ENCODE measurements at places on chromosomes 16 and 17. TPM values are rescaled to one million over a fixed set of nuclear protein-coding genes. Genes with fewer than 3 reads are reported as not detected.

SCIMP gene
- total RNA-seq, result 0.89 TPM

GRCh38 chr16:23508589-23509440 lies 1.5 kb downstream of the GGA2 start:
- peak; percentile 44 for DNase-seq
- no peaks in the 10 kb centered on the region for H3K27me3 ChIP-seq
- peak overlapping the region; percentile 56 for H3K4me3 ChIP-seq
- peaks cover 37% of the 10 kb centered on the region for H3K4me1 ChIP-seq
- peaks cover 5% of the 10 kb centered on the region for H3K36me3 ChIP-seq

DNA sequence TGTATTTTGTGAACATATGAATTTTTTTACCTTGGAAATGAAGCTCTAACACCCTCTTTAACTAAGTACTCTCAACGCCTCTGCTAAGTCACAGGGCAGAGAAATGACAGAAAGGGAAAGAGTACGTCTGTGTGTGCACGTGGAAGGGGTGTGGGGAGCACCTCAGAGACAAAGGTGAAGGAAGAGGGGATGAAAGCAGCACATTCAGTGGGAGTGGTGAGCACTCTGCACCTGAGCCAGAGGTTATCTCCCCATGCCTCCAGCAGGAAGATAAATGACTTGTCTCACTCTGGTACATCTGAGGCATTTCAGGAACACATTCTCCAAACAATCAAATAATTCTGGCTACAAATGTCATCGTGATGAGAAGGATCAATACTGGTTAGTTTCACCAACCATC lies 15.0 kb downstream of the GNA13 start:
- H3K27me3 ChIP-seq, result no peaks in the 10 kb centered on the region
- H3K4me1 ChIP-seq, result peaks cover 9% of the 10 kb centered on the region
- no peak for DNase-seq
- H3K27ac ChIP-seq, result no peak overlapping the region
- no peak overlapping the region for H3K4me3 ChIP-seq

CCL1 gene
- not detected for total RNA-seq

DNA sequence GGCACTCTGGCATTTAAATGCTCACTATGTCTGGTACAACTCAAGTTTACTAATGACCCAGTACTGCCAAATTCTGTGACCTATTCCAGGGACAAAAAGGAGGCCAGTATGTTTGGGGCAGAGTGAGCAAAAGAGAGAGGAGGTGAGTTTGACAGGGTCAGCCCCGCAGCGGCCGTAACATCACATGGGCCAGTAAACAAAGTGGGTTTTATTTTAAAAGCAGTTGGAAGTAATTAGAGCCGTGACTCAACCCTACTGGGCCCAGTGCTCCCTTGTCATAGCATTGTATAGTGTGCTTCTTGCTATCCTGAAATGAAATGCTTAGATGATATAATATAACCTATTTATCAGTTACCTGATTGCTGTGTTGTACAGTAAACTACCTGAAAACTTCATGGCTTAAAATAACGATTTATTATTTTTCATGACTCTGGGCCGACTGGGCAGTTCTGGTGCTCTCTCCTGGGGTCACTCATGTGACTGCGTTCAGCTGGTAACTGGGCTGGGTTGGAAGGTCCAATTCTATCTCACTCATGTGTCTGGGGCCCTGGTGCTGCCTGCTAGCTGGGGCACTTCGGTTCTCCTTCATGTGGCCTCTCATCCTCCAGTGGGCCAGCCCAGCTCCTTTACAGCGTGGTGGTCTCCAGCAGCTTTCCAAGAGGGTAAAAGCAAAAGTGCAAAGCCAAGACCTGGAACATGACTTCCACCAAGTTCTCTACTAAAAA lies 27.4 kb downstream of the IQCK start:
- H3K27me3 ChIP-seq, result no peaks in the 10 kb centered on the region
- no peak for DNase-seq
- no peaks in the 10 kb centered on the region for H3K36me3 ChIP-seq

DNA sequence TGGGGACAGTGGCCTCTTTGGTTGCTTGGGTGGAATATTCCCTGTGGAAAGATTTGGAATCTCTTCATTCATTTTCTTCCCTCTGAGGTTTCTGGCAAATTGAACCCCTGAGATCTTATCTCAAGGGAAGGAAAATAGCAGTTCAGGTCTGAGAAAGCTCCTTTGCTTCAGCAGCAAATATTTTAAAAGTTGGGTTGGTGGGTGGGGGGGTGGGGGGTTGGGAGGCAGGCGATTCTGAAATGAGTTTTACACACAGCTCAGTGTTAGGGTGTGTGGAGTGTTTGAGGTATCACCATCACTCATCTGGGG lies 6.8 kb downstream of the TBX2 start:
- H3K27me3 ChIP-seq, result peaks cover 97% of the 10 kb centered on the region
- H3K27ac ChIP-seq, result no peak overlapping the region
- H3K36me3 ChIP-seq, result peaks cover 7% of the 10 kb centered on the region
- no peak for DNase-seq

GRCh38 chr16:89166696-89167424 lies 4.7 kb upstream of the CDH15 start:
- H3K27me3 ChIP-seq, result peaks cover 28% of the 10 kb centered on the region
- DNase-seq, result no peak
- H3K4me3 ChIP-seq, result no peak overlapping the region
- H3K36me3 ChIP-seq, result no peaks in the 10 kb centered on the region

DNA sequence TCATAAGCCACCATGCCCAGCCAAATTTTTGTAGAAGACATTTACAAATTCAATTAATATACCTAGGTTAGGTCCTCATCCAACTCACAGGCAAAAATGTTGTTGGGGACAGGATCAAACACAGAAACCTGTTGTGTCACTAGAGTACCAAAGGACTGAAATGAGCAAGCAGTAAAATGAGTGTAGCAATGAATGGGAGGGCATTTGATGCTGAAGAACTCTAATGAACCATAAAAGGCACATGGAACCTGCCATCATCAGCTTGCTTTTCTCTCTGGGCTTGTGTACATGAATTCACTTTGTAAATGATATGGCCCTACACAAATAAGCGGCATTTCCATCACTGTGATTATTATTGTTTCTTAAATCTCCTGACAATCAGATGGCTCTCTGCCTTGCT lies 17.8 kb downstream of the USP31 start:
- peak overlapping the region; percentile 92 for H3K27ac ChIP-seq
- no peaks in the 10 kb centered on the region for H3K27me3 ChIP-seq
- H3K36me3 ChIP-seq, result no peaks in the 10 kb centered on the region
- H3K4me1 ChIP-seq, result peaks cover 19% of the 10 kb centered on the region
- no peak for DNase-seq

MYH13 gene
- 0.31 TPM for total RNA-seq

GRCh38 chr17:70099884-70100283 lies 24.9 kb downstream of the KCNJ16 start:
- H3K27me3 ChIP-seq, result no peaks in the 10 kb centered on the region
- no peaks in the 10 kb centered on the region for H3K4me1 ChIP-seq
- H3K27ac ChIP-seq, result peak overlapping the region; percentile 35
- DNase-seq, result peak; percentile 46

GRCh38 chr16:23966597-23967394 lies 131.0 kb downstream of the PRKCB start:
- H3K4me1 ChIP-seq, result no peaks in the 10 kb centered on the region
- H3K4me3 ChIP-seq, result no peak overlapping the region
- no peaks in the 10 kb centered on the region for H3K36me3 ChIP-seq
- no peak overlapping the region for H3K27ac ChIP-seq

GRCh38 chr17:83106913-83107655 lies 27.7 kb downstream of the METRNL start:
- peaks cover 66% of the 10 kb centered on the region for H3K4me1 ChIP-seq
- H3K4me3 ChIP-seq, result no peak overlapping the region
- H3K36me3 ChIP-seq, result no peaks in the 10 kb centered on the region
- peaks cover 14% of the 10 kb centered on the region for H3K27me3 ChIP-seq
- DNase-seq, result no peak

DNA sequence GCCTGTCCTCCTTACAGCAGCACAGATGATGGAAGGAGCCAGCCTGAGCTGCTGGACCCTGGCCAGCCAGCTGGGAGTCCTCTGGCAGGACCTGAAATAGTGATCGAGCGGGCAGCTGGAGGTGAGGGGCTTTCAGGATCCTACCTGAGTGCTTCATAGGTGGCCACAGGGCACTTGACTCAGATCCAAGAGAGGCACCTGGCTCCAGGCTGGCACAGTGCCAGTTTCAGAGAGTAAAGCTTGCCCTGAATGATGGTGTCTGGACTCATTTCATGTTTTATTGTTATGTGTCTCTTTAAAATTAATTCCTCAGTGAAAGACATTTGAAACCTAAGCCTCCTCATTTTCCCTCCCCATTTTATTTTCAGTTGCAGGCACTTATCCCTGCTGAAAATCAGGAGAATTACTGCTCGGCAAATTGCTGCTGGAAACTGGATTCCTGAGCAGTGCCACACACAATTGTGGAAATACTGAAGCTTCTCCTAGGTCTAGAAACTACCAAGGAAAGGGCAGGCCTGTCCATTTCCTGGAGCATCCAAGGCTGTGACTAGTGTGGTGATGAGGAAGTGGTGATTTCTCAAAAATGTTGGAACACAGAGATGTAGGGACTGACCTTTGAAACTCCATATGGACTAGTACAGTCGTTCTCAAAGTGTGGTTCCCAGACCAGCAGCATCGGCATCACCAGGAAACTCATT lies 16.1 kb upstream of the ADAMTS18 start:
- no peaks in the 10 kb centered on the region for H3K27me3 ChIP-seq
- H3K4me1 ChIP-seq, result no peaks in the 10 kb centered on the region
- H3K27ac ChIP-seq, result no peak overlapping the region

PPP1R1B gene
- total RNA-seq, result 1.7 TPM

OR3A2 gene
- 0.04 TPM for total RNA-seq

- DNase-seq, result no peak
- H3K36me3 ChIP-seq, result no peaks in the 10 kb centered on the region
- H3K4me3 ChIP-seq, result no peak overlapping the region
- H3K4me1 ChIP-seq, result peaks cover 9% of the 10 kb centered on the region
- no peak overlapping the region for H3K27ac ChIP-seq
- H3K27me3 ChIP-seq, result peaks cover 33% of the 10 kb centered on the region
These were observed 531 bp upstream of the CDH8 start for GRCh38 chr16:62036802-62037135.

- H3K27ac ChIP-seq, result no peak overlapping the region
- H3K36me3 ChIP-seq, result no peaks in the 10 kb centered on the region
- no peak for DNase-seq
- no peaks in the 10 kb centered on the region for H3K27me3 ChIP-seq
- H3K4me3 ChIP-seq, result no peak overlapping the region
These were observed 410.8 kb downstream of the CDH11 start for GRCh38 chr16:64711026-64711425.

GRCh38 chr17:33284022-33284421 lies 9.1 kb downstream of the ASIC2 start:
- H3K36me3 ChIP-seq, result no peaks in the 10 kb centered on the region
- peaks cover 18% of the 10 kb centered on the region for H3K27me3 ChIP-seq
- DNase-seq, result peak; percentile 51
- no peak overlapping the region for H3K27ac ChIP-seq

- peak within 1 kb of the TSS; percentile 96 for H3K4me3 ChIP-seq
- peaks cover 2% of the 10 kb centered on the region for H3K27me3 ChIP-seq
- H3K4me1 ChIP-seq, result peaks cover 20% of the 10 kb centered on the region
- H3K36me3 ChIP-seq, result peaks cover 8% of the 10 kb centered on the region
- DNase-seq, result peak; percentile 100
These were observed at the start of gene KIF22 for GRCh38 chr16:29790183-29790948. TSS of gene KIF22 (plus strand) at chr16:29790751. CDS start at chr16:29790760, 9 bp downstream.

GRCh38 chr16:65896448-65897153 lies 469.9 kb upstream of the CDH5 start:
- no peaks in the 10 kb centered on the region for H3K27me3 ChIP-seq
- DNase-seq, result no peak
- no peak overlapping the region for H3K4me3 ChIP-seq
- no peaks in the 10 kb centered on the region for H3K36me3 ChIP-seq
- H3K4me1 ChIP-seq, result no peaks in the 10 kb centered on the region

GRCh38 chr17:76408037-76408849 lies 23.8 kb downstream of the SPHK1 start:
- DNase-seq, result peak; percentile 41
- H3K4me3 ChIP-seq, result no peak overlapping the region
- no peaks in the 10 kb centered on the region for H3K27me3 ChIP-seq

- H3K4me1 ChIP-seq, result peaks cover 7% of the 10 kb centered on the region
These were observed 15.3 kb upstream of the GAA start for GRCh38 chr17:80086081-80086480.
